KG1 (cell line): ENCODE measurements at places on chromosomes 12 and 14.

- no peak for DNase-seq
Observed at GRCh38 chr12:55008944-55009585, 10.7 kb upstream of the NEUROD4 start.

GRCh38 chr12:80860206-80860605, 77.5 kb downstream of the LIN7A start:
- DNase-seq, result no peak

- DNase-seq, result no peak
Observed at GRCh38 chr12:53645165-53645564, 19.0 kb upstream of the ATF7 start.

DNA sequence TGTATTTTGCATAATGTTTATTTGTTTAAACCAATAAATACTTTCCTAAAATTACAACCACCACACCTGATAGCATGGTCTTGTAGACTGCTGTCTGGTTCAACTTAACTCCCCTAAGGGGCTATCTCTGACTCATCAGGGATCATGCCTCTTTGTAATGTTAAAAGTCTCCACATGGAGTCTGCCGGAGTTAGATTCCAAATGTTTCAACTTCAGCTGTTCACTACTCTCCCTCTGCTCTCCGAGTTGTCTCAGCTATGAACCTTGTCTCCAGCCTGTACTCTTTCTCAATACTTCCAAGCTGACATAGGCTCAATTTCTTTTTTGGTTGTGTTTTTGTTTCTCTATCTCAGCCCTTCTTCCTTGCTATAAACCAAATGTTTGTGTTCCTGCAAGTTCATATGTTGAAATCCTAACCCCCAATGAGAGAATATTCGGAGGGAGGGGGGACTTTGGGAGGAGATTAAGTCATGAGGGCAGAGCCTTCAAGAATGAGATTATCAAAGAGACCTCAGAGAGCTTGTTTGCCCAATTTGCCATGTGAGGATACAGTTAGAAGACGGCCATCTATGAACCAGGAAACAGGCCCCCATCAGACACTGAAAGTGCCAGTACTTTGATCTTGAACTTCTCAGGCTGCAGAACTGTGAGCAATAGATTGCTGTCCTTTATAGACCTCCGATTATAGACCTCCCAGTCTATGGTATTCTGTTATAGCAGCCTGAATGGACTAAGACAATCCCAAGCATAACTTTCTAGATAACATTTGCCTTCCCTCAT, 858.2 kb downstream of the VRK1 start:
- DNase-seq, result no peak

DNA sequence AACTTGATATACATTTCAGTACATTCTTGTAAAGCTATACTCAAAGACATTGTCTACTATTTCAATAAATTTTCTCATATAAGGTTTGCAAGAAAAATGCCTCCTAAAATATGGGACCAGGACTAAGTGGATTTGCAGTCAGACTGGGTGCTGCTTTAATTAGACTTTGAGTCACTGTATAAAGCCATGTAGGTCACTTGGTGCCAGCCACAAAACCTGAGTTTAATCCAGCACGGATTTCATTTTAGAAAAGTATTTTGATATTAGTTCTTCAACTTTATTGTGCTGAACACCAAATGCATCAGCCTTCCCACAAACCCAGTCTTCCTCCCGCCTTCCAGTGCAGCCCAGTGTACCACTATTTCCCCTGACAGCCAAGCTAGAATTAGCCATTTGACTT, 9.9 kb upstream of the NID2 start:
- DNase-seq, result no peak

DNA sequence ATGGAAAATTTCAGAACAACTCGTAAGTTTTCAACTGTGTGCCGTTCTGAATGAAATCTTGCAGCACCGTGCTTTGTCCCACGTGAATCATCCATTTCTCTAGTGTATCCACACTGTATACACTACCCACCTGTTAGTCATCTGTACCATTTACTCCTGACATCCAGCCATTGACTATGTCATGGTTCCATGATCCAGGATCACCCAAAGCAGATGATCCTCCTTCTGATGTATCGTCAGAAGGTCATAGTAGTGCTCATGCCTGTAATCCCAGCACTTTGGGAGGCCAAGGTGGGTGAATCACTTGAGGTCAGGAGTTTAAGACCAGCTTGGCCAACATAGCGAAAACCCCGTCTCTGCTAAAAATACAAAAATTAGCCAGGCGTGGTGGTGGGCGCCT, 122.9 kb downstream of the PPHLN1 start:
- no peak for DNase-seq

DNA sequence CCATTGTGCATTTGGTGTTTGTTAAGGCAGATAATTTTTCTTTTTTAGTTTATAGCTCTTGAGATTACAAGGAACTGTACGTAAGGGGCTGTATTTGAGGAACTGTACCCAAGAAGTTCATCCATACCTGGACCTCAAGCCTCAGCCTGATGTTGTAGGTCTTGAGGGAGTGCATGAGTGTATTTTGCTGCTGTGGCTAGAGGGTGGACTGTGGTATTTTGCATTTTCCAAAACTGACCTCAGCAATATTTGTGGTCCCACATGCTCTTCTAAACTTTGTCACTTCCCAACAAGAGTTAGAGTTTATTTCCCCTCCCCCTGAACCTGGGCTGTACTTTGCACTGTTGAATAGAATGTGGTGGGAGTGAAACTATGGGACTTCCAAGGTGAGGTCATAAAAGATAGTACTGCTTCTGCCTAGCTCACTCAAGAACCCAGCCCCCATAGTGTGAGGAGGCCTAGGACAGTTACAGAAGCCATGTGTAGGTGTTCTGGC, 42.2 kb upstream of the FBXO33 start:
- DNase-seq, result no peak

GRCh38 chr12:25058658-25059058, 109.8 kb upstream of the BCAT1 start:
- no peak for DNase-seq

DNA sequence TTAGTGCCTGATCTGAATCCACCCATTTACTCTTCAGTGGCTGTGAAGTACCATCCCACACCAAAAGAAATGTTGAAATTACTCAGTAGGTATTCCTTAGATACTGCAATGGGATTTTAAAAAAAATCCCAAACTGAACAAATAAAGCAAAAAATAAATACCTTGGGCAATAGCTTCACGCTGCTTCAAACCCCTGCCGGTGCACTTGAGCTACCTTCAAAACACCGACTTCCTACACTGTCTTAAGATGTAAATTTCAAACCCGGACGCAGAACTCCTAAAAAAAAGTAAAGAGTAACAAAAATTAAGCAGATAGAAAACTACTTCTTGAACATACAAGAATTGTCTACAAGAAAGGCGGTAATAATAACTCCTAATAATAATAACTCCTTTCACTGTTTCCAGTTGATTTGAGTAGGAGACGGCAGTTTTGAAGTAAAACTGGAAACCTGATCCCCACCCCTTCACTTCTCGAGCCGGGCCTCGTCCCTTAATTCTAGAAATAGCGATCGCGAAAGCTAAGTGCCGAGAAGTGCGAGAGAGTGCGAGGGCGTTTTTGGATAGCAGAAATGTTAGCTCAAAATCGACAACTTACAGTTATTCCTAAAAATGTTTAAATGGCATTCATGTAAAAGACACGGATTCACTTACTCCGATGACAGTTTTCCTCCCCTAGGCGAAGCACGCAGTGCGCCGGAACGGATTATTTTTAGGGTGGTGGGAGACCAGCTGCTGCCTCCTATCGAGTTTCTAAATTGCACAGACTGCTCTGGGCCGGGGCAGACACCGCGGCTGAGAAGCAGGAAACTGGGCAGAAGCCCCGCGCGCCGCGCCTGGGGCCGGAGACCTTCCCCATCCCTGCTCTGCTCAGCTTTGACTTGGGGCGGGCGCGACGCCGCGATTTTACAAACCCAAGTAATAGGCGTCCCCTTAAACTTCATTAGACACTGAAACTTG, at the start of gene ABCC9:
Gene ABCC9, minus strand, starts transcription at position 878 of the 957 bp plus-strand sequence. CDS start 4,752 bp downstream, outside the sequence.
- no peak for DNase-seq

GRCh38 chr12:9760699-9761418, at the start of gene CD69:
CD69 (minus strand) TSS chr12:9760901; CDS start chr12:9760820, 81 bp downstream.
- DNase-seq, result peak; percentile 59

GRCh38 chr12:95533985-95534384, 17.3 kb downstream of the USP44 start:
- no peak for DNase-seq

DNA sequence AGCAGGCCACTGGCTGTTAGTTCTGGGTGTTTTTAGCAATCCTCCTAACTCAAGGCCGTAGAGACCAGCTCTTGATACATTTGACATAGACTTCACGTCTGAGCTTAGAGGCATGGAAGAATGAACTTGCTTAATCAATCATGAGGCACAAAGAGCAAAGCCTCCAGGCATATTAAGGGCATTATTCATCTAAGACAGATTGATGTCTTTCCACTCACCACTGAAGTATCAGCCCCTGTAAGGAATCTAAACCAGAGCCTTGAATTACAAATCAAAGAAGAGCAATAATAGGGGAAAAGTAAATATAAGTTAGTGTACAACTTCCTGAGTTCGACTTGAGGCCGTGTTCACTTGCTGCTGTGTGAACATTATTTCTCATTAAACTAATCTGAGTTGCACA, 1470.7 kb downstream of the AACS start:
- DNase-seq, result no peak

DNA sequence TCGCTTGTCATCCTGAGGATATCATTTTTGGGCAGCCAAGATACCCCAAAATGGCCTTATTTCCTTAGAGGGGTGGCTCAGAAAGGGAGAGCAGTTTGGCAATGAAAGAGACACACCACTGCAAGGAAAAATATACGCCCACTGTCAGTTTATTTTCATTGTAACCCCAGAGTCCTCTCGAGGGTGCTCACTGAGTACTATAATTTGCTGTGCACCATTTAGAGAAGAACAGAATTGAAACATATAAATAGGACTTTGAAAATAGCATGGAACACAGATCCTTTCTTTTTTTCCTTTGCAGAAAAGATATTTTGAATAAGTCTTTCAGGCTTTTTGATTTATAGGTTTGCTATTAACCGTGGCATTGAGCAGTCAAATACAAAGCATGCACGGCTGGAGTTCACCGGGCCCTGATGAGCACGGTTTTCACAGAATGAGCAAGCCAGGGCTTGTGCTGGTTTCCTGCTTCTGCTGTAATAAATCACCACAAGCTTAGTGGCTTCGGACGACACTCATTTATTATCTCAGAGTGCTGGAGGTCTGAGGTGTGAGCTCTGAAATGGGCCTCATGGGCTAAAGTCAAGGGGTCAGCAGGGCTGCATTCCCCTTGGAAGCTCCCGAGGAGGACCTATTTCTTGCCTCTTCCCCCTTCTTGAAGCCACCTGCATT, 152.3 kb downstream of the ZNF664 start:
- DNase-seq, result peak; percentile 21

DNA sequence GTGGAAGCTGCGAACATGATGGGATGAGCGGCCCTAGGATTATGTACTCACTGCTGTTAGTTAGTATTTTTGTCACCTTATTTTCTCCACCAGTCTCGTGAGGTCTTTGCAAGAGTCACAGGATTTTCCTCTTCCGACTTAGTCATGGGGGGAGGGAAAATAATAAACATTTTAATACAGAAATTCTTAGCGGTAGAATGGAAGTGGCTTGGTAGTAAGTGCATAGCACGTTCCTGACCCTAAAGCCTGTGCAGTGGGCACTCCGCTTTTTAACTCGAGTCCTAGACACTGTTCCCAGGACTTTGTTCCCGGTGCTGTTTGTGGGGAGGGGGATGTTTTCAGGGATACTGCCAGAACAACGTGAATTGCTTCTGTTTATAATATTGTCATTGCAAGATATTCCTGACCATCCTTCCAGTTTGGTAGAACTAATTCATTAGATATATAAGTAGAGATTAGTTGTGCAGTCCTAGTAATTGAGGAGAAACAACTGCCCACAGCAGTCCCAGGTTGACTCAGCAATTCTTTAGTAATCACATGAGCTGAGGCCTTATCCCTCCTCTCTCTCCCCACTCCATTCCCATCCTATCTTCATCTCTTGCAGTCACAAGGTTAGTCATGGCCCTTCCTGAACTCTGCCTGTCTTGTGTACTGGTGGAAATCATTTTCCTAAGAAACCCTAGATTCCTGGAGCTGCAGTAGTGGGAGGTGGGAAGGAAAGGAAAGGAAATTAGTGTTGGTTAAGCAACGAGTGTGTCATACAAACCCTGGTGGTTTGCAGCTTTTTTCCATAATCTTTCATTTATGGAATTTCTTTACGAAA, 799 bp downstream of the SLC38A6 start:
- no peak for DNase-seq

GRCh38 chr12:128791395-128792322, 32.1 kb downstream of the SLC15A4 start:
- no peak for DNase-seq

DNA sequence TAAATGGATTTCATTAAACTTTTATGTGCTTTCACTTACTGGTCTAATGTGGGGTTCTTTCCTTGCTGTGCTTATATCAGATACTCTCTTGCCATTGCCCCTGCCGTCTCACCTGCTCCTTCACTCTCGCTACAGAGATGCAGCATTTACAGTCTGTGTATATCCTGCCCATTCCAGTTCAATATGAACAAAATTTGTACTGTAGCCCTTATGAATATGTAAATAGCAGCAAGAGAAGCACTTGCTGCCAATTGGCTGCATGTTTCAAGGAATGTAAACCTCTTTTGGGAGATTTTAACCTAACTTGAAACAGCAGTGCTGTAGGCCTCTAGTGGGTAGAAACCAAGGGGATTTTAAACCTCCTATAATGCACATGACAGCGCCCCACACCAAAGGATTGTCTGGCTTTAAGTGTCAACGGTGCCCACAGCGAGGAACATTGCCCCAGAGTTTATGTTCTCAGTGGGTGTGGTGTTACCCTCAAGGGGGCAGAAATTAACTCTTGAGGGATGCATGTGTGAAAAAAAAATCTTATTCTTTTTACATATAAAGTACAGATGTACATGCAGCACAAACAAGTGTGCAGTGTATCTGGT, 19.1 kb downstream of the PCNX1 start:
- DNase-seq, result no peak

- DNase-seq, result no peak
Observed at GRCh38 chr12:130070126-130070611, 92.1 kb upstream of the FZD10 start.

DNA sequence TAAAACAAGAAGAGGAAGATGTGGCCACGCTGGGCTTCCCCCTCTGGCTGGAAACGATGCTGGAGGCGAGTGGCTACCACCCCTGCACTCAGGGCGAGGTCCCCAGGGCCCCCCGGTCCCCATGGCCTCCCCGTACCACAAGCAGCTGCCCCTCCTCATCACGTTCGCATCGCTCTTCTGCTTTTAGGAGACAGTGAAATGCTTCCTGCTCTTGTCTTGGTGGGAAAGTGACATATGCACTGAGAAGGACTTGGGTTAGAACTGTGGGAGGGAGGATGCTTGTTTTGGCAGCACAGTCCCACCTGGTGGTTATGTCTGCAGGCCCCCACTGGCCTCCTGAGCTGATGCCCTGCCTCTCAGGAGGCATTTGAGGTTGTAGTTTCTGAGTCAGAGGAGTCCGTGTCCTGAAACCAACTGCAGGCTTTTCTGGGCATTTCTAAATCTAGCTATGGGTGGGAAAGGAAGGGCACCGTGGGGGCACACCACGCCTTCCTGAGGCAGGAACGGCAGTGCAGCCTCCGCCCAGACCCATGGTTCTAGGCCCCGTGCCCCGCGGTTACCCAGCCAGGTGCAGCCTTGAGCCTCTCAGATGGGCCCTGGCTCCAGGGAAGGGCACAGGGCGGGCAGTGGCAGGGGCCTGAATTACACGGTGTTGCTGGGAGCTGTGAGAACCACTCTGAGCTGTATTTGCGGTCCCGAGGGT, 139.3 kb downstream of the ADGRD1 start:
- DNase-seq, result peak; percentile 18
